Sigmoid colon (tissue), 7 donors: ENCODE measurements at places on chromosomes 13 and 19.
A peak's percentile ranks its signal among the peaks of the same experiment; 100 is the strongest.

DNA sequence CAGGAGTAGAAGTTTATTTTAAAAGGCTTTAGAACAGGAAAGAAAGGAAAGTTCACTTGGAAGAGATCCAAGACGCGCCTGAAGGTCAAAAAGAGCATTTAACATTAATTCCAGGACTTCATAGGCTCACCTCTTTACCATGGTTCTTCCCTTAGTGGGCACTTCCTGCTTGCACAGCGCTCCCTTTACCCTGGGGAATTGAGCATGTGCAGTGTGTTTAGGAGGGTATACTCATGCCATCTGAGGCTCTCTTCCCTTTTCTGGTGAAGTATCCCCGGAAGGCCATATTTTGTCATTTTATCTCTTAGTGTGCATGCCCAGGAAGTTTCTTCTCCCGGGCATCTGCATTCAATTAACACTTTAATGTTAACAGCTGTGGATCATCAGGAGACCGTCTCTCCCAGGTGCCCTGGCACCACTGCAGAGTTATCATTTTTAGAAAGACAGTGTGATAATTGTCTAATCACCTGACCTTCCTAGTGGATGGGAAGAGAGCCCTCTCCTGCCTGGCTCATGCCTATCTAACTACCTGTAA, 66.1 kb upstream of the ABCC4 start:
- DNase-seq: peak; percentile 11

GRCh38 chr13:112330479-112331381, 45.4 kb upstream of the SPACA7 start:
- DNase-seq: no peak

- DNase-seq: peak; percentile 92
These were observed 4.0 kb downstream of the RTN2 start for GRCh38 chr19:45492627-45493470.

- no peak for DNase-seq
These were observed 58.3 kb downstream of the DOCK9 start for GRCh38 chr13:98919566-98919965.

GRCh38 chr19:7512400-7512851, 3.5 kb upstream of the ZNF358 start:
- DNase-seq: no peak

- no peak for DNase-seq
These were observed 15.5 kb upstream of the OLFM4 start for GRCh38 chr13:53013113-53013512.

DNA sequence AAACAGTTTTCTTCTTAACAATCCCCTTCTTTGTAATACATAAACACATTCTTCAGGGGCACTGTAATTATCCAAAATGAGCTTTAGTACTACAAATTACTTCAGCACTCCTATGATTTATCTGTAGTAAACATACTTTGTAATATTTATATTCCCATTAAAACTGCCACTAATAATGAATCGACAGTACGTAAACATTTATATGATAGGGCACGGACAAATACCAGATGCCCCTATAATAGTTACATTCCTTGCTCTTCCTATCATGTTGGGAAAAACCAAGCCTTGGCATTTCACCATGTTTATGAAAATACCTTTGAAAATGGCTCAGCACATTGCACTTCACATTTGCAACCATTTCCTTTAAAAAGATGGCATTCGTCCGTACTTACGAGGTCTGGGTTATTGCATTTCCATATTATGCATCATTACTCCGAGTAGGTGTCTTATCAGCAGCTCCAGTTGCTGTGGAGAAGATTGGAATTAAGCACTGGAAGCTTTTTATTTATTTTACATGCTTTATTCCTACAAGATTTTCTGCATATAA, 1043.4 kb downstream of the DIAPH3 start:
- DNase-seq: no peak

DNA sequence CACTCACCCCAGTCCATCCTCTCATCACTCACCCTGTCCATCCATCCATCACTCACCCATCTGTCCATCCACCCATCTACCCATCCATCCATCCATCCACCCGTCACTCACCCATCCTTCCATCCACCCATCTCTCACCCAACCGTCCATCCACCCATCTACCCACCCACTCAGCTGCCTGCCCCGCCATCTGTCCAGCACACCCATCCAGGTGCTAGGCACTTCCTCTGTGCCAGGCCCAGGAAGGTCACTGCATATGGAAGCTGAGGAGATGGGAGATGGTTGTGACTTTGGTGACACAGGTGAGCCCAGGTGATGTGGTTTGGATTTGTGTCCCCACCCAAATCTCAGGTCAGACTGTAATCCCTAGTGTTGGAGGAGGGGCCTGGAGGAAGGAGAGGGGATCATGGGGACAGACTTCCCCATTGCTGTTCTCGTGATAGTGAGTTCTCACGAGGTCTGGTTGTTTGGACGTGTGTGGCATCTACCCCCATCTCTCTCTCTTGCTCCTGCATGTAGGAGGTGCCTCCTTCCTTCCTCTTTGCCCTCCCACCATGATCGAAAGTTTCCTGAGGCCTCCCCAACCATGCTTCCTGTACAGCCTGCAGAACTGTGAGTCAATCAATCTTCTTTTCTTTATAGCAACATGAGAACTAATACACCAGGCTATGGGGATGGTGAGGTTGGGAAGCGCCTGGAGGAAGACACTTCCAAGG, 15.9 kb upstream of the C13orf46 start:
- DNase-seq: peak; percentile 54

DNA sequence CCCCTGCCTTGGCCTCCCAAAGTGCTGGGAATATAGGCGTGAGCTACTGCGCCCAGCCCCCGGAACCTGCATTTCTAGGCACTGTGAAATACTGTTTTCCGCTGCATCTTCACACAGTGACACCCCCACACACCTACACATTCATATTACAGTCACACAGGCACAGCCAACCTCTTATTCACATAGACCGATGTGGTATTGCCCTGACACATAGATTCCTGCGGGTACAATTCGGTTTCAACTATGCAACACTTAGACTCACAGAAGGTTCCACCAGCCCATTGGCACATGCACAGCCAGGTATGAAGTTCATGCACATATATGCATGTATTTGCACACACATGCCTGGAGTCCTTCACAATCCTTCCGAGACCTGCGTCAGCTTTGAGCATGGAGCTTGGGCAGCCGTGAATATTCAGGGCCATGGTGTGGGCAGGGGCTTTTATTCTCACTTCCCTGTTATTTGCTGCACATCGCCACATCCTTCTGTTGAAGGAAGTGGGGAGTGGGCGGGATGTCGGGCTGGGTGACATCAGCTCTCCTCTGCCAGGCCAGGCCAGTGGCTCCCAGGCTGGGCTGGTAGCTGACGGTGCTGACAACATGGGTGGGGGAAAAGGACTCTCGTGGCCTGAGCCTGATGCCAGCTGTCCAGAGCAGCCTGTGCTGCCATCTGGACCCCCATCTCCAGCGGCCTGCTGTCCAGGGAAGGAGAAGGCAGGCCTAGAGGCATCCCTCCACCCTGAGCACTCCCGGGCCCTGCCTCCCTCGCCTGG, 5.4 kb upstream of the CDC37 start:
- DNase-seq: no peak

GRCh38 chr19:48627201-48627864, 8.0 kb downstream of the SPHK2 start:
- DNase-seq: peak; percentile 68

- DNase-seq: no peak
These were observed 523.7 kb upstream of the HTR2A start for GRCh38 chr13:47420568-47420967.

DNA sequence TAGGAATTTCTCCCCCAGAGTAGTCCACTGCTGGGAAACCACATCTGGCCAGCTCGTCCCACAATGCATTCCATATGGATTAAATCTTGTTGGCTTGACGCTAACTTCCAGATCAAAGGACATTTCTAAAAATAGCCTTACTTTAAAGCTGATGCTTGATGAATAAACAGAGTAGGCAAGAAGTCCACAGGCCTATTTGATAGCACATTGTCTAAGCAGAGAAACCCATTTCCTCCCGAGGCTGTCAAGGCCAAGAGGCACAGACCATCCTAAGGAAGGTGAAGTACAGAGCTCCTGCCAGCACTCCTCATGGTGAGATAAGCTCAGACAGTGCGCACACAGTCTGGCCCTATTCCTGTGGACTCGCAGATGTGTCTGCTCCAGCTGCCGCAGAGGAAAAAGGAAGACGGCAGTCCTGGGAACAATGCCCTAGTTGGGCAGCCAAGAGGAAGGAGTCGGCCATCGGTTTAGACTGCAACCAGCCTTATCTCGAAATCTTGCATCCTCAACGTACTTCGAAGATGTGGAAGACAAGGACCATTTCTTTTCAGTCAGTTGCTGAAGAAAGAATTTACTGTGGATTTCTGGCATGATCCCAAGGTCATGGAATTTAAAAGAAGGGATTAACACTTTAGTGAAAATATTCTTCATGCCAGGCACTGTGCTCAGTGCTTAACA, 156.8 kb downstream of the RGCC start:
- DNase-seq: peak; percentile 74

DNA sequence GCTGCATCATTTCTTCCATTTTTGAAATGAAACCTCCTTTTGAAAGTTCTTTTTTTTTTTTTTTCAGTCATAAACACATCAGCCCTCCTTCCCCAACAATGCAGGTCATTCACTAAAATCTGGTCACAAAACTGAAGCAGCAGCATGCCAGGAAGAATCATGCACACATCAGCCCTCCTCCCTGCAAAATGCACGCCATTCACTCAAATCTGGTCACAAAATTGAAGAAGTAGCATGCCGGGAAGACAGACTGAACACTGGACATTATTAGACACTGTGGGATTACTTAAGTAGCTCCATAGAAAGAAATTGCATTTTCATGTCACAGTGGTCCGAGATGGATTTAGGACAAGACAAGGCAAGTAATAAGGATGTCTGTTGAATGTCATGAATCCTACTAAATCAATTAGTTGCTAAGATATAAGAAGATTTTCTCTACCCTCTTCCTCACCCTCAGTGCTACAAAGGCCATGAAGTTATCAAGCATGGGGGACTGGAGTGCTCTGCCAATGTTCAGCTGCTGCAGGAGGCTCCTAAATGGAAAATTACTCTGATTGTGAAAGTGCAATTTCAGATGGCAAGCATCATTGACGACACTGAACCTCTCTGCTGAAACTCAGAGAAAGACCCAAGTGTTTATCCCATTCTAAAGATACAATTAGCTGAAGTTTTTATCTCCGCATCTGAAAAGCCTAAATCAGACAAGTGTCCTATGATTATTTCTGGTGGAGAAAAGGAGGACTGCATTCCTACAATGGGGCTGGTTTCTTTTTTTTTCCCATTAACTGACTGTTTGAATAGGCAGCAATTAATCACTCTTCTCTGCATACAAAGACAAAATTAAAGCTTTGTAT, 913.2 kb downstream of the DIAPH3 start:
- DNase-seq: no peak

DNA sequence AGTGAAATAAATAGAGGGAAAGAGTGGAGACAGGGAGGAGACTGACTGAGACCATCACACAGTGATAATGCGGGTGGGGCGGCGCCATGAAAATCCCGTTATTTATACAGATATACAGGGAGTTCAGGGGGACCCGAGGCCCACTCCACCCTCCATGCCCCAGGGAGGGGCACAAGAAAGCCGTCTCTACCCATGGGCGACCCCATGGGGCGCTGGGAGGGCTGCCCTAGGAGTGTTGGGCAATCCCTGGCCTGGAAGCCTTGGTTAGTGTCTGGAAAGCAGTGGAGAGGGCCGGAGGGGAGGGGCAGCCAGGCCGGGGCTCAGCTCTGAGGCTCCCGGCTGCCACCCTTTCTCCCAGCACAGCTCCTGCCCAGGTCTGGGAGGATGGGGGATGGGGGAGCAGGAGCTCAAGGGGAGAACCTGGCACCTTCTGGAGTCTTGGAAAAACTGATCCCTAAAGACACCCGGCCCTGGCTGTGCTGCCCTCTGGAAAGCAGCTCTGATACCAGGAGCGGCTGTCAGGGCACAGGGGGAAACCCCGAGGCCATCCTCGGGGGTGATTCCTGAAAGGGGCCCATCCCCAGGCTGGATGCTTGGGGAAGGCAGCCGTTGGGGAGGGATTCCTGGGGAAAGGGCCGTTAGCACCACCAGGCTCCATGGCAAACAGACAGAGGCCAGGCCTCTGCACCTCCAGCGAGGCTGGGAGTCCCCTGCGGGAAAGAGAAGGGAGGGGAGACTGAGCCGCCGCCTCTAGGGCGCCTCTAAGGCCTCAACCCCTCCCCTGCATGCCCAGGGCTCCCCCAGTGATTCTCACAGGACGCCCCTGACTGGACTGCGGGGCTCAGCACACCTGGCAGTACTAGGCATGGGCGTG, 3.0 kb upstream of the PRKD2 start:
- DNase-seq: peak; percentile 67

DNA sequence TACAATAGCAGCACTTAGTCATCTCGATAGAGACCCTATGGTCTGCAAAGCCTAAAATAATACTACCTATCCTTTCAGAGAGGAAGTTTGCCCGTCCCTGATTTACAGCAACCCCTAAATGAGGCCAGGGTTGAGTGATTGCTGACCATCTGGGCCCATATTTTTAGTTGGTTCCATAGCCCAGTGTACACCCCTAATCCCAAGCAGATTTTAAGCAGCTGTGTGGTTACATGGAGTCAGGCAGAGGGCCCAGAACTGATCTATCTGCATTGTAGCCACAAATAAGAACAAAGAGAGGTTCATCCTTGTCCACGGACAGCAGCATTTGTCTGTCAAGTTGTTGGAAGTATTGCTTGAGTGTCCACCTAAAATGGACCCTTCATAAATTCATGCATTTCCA, 148.2 kb downstream of the DCT start:
- DNase-seq: no peak

GRCh38 chr13:43293008-43293407, 269.6 kb downstream of the DNAJC15 start:
- no peak for DNase-seq

DNA sequence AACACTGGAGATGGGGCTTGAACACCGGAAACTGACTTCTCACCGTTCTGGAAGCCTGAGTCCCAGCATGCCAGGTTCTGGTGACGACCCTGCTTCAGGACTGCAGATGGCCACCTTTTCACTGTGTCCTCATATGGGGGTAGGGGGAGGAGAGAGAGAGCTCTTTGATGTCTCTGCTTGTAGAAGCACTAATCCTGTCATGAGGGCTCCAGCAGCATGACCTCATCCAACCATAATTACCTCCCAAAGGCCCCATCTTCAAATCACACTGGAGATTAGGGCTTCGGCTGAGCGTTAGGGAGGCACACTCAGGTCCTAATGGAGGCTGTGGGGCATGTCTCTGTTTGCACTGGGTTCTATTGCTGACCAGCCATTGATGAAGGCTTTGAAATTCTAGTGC, 255.3 kb downstream of the TEX29 start:
- no peak for DNase-seq
